Stimulated activated CD8-positive, alpha-beta memory T cell treated with anti-CD3 and anti-CD28 coated beads, Interleukin-7, amount 100 ng/mL, for 1 hour (primary cell): ENCODE measurements at places on chromosomes 16 and 17.

GRCh38 chr16:74568961-74569631, 37.8 kb downstream of the GLG1 start:
- DNase-seq, result no peak

GRCh38 chr16:82340531-82340930, 170.5 kb upstream of the MPHOSPH6 start:
- no peak for DNase-seq

DNA sequence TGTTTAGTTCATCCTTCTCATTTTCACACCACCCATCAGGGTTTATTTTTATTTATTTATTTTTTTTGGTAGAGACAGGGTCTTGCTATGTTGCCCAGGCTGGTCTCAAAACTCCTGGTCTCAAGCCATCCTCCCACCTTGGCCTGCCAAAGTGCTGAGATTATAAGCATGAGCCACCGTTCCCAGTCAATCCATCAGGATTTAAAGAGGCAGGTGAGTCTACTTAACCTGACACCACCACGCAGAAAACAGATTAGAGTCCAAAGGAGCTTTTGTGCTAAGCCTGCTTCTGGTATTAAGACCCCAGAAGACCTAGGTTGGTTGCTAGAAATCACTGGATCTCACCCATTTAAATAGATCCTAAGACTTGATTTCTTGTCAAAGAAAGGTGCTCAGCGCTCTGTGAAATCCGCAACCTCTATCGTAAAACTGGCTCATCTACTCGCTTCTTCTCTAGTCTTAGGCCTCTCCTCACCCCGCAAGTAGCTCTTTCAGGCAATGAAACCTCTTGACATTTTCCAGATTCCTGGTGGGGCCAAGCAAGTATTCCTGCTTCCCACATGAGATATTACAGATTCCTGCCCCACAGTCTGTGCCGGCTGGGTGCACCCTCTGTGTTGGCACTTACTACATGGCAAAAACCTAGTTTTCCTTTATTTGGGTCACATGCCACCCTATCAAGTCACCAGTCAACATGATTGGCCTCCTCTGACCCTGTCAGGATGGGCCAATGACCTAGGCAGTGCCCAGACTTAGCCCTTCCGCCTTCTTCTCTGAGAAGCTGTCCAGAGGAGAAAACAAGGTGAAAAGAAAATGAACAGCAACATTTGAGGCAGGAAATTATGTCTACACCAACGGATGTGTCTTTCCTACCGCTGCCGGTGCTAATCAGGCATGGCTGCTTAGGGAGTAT, 9.0 kb downstream of the PITPNA start:
- no peak for DNase-seq

GRCh38 chr17:44222112-44222869, 2.8 kb upstream of the UBTF start:
- no peak for DNase-seq

DNA sequence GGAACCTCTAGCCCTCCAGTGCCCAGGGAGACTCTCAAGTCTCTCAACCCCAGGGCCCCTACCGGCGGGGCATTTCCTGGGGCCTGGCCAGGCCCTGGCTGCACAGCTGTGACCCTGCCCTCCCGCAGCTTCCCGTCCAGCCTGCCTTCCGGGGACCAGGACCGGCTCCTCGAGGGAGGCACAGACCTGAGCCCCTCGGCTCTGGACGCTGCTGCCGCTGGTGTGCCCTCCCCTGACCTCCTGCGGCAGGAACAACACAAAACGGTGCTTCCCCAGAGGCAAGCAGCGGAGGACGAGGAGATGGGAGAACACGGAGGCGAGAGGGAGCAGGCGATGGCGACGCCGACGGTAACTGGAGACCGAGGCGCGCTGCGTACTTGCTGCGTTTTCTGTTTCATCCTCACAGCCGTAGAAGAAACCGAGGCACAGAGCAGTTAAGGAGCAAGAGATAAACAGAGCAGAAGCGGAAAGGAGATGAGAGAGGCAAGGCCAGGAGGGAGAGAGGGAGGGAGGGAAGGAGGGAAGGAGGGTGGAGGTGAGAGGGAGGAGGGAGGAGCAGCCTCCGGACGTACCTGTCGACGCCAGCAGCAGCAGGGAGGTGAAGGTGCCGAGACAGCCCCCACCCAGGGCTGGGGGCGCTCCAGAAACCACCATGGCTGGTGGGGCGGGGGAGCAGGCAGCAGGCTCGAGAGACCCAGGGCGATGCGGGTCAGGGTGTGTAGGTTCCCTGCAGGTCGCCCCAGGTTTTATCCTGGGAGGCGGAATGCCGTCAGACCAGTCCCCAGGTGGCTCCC, at the start of gene PRSS22:
TSS of gene PRSS22 (minus strand) at position 720 of the 794 bp plus-strand sequence. CDS start at position 654, 66 bp downstream.
- no peak for DNase-seq

- no peak for DNase-seq
Observed at GRCh38 chr17:77489239-77489892, 348.6 kb downstream of the SEC14L1 start.

- DNase-seq, result no peak
Observed at GRCh38 chr17:35679007-35679682, 52.3 kb upstream of the RASL10B start.

GRCh38 chr17:57875290-57876022, 25.6 kb upstream of the MRPS23 start:
- DNase-seq, result no peak

- no peak for DNase-seq
Observed at GRCh38 chr17:34314279-34314678, 5.0 kb upstream of the CCL8 start.

DNA sequence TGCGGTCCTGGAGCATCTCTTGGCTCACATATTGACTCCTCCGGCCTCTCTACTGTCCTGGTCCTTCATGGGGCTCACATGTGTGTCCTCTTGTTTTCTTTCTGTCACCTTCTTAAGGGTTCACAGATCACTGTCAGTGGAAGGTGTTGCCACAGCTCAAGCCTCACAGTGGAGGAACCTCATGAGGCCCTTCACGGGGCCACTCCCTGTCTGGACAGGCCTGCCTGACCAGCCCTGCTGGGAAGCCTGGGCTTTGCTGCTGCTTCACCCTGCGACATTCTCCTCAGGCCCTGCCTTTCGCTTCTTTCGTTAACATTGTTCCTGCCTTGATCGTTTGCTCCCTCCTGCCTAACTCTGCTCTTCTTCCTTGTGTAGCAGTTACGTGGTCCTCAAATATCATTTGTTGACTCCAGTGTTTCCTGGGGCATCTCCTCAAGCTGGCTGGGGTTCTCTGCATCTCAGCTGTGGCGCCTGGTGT, 55.9 kb downstream of the WDR45B start:
- DNase-seq, result no peak

DNA sequence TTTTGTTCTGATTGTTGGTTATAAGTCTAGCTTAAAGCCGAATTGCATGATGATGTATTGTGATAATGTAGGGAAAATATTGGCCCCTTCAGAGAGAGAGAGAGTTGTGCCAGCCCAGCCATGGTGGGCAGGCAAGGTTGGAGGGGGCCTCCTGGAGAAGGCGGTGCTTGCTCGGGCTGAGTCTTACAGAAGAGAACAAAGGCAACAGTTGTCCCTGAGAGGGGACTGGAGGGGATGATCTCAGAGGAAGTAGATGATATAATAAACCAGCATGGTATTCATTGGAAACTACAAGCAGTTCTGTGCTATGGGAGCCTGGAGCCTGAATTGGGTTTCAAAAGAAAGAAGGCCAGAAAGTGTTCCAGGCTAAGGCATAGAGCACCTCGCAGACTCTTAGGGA, 173.8 kb downstream of the RPTOR start:
- no peak for DNase-seq

DNA sequence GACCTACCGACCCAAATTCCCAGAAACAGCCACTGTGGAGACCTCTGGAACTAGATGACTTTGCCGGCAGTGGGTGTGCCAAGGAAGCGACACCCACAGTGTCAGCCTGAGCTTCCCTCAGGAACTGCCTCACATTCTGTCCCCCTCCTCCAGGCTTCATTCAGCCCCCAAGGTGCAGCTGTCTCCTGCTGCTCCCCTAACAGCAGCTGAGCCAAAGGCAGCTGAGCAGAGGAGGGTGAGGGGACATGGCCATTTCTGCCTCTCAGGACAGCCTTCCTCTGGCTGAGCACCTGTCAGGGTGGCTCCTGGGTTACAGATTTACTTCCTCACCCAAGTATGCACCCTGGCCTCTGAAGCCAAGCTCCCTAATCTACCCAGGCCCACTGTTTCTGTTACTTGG, 22.1 kb upstream of the MTMR4 start:
- no peak for DNase-seq

DNA sequence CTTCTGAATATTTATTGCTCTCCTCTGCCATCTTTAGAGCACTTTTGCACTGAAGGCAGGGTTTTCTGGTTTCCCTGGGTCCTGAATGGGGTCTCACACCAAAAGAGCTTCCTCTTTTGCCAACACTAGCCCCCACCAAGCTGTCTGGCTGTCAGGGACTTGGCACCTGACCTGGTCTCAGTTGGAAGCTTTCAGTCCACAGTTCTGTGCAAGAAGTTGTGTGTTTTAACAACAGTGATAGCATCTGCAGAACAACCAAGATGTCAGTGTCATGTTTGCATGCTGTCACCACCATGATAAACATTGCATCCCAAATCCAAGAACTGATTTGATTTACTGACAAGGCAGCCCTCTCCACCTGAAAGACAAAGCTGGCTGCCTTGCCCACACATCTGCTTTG, 448.5 kb upstream of the CCL2 start:
- DNase-seq, result no peak

DNA sequence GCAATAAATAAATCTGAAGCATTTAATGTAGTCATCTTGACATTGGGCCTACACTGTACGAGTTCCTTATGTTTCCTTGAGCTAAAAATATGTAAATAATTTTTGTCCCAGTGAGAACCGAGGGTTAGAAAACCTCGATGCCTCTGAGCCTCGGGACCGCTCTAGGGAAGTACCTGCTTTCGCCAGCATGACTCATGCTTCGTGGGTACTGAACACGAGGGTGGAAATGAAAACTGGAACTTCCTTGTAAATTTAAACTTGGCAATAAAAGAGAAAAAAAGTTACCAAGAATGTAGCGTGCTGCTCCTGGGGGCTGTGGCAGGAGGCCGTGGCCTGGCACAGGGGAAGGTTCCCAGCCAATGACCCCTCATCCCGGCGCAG, 74.1 kb downstream of the SOCS1 start:
- no peak for DNase-seq

DNA sequence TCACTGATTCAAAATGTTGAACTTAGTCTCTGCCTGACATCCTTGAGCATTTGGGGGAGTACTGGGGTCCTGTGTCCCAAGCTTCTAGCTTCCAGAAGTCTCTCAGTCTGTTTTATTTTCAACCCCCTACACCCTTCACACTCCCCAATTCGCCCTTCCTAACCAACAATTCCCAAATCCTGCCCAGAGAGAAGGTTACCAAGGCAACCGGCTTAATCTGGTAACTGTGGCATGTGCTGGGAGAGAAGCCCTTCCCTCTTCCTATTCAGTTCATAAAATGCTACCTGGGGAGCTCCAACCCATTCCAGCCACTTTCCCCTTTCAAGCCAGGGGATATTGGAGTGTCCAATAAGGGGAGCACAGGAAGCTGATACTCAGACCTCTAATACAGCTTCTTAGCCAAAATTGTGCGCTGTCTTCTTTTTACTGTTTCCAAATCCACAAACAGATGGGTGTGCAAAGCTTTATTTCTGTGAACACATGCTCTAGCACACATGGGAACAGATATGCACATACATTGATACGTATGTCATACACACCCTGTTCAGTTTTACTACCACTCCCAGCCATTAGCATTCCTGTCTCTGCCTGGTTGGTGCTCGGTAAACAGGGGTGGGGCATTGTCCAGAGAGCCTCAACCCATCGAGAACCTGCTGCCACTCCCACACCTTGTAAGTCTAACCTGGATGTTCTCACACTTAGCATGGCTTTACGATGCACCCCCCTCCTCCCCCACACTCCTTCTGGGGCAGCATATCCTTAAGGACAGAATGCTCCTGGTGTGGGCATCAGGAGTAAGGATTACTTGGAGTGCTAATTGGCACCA, 1.1 kb upstream of the RAPGEFL1 start:
- DNase-seq, result no peak
